ENCODE measurements at places on chromosomes 4 and X.

DNA sequence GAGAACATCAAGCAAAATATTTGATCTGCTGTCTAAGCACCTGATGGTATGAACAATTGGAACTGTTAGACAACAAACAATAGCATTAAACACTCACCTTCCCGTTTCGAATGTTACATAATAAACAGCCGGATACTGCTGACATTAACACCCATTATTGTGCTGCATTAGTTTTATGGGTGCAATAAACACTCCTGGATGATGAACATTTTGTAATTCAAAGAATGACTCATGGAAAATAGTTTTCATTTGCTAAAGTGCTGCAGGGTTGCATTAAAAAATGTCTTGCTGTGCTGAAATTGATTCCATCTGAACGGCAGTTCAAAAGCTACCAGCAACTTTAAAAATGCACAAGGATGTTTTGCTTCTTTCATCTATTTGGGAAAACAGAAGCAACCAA, 100.8 kb upstream of the SORBS2 start:
- no peak for DNase-seq

DNA sequence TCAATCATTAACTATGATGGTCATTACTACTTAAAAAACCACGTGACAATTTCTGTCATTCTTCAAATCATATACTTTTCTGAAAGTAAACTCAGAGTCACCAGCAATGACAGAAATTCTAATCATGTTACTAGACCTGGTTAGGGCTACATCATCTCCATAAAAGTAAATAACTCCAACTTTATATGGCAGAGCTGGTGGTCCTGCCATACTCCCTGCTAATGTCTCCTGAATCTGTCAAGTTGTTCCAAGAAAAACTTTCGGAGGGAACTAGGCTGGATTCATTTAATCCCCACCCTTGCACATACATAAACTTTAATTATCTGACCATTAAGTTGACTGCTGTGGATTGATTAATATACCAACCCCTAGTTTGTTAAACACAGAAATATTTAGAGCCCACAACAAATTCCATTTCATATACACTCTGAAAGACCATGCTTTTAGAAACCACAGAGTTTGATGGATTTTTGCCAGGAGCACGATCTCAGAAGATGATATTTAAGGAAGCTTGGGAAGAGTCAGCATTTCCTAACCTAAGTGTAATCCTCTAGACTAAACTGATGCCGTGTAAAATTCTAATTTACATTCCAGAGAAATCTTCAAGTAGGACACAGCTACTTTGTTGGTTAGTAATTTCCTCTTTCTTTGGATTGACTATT, 577.0 kb downstream of the FAT4 start:
- DNase-seq, result no peak

- no peak for DNase-seq
These were observed 21.3 kb upstream of the CDKN2AIP start for GRCh38 chr4:183422962-183423631.

DNA sequence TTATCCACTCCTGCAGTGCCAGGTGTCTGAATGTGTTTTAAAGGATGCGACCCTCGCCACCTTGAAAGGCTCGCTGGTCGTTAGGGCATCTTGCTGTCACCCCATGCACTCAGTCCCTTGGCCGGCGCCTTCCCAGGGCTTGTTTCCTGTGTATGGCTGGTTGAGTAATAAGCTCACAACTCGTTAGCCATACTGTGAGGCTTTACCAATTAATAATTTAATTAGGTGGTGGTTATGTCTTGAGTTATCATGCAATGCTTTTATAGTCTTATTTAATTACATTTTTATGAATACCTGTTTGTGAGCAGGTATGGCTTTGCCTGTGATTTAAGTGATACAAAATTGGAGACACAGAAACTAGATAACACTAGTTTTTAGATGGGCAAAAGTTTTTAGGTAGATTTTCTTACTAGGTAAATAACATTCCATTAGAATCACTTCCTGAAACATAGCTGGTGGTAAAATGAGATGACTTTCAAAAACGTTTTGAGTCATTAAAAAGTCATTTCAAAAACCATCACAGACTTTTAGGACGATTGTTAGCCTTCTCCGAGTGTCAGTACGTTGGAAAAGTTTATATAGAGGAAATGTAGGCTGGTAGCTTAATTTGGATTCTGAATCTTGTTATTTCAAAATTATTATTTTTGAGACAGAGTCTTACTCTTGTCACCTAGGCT, 18.2 kb downstream of the PTTG2 start:
- no peak for DNase-seq

GRCh38 chr4:20395160-20395773, 143.6 kb downstream of the SLIT2 start:
- no peak for DNase-seq

DNA sequence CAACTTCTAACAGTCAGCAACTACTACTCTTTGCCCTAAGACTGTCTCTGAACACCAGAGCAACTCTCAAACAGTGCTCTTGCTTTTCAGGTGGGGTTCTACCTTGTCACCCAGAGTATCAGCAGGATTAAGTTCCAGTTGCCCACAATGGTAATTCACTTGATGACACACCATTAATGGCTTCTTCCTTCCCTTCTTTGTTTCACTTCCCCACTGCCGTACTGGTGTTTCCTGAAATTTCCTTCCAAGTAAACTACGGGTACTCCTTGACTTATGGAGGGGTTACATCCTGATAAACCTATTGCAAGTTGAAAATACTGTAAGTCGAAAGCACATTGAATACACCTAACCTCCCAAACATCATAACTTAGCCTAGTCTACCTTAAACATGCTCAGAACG, 36.6 kb upstream of the PDK3 start:
- no peak for DNase-seq
